ENCODE measurements at places on chromosomes 6 and 20. TPM values are rescaled to one million over a fixed set of nuclear protein-coding genes. Genes with fewer than 3 reads are reported as not detected.

The LSM2 gene
- total RNA-seq, result 64.3 TPM

DNA sequence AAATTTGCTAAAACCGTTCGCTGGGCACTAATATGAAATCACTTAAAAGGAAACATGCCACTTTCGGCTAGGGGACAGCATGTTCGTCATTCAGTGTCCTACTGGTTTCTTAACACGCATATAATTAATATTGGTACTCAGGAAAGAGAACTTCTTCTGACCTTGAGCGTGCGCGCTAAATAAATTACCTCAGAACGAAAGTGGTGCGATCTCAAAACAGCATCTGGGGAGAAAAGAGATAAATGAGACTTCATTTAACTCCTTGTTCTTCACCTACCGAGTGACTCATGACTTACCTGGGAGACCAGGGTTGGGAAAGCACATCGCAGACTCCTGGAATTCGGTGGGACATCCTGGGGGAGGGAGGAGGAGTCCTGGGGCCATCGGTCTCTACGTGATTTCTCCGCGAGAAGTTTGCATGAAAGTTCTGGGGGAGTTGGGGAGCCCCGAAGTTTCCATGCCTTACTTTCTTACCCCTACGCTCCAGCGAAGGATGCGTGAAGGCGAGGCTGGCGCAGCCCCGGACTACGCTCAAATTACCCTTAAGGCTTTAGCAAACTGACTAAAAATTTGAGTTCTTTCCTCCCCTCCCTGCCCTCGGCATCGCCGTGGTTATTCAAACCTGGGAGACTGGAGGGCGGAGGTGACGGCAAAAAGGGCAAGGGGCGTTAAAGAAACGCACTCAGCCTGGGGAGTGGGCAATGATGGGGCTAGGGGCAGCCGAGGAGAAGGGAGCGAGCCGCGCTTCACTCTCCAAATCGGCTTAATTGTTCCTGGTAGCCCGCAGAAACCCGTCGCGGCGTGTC lies 1.1 kb upstream of the BEND6 start:
- no peak for DNase-seq

DNA sequence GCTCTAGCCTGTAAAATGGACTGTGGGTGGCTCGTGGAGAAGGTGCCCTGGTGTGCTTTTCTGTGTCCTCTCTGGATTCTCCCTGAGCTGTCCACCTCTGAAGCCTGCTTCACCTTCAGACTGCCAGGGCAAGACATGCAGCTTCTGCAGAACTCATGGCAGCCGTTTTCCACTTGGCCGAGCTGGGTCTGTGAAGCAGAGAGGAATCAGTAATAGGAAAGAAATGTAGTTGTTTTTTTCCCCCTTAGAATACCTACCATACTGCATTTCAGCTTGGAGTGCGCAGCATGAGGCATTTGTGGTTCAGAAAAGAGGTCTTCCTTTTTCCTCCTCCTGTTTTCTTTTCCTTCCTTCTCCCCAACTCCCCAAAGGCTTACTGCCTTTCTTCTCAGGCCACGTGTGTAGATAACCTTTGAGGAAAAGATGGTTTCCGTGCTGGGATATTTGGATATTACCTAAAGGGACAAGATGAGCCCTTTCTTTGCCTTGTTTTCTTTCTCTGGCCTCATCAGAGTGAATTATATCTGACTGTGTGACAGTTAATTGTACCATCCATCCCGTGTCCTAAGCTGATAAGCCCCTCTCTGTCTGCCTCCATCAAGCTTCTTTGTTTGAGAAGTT lies 39.4 kb downstream of the RREB1 start:
- DNase-seq, result no peak

GRCh38 chr6:47098570-47098993 lies 56.5 kb upstream of the ADGRF1 start:
- no peak for DNase-seq

DNA sequence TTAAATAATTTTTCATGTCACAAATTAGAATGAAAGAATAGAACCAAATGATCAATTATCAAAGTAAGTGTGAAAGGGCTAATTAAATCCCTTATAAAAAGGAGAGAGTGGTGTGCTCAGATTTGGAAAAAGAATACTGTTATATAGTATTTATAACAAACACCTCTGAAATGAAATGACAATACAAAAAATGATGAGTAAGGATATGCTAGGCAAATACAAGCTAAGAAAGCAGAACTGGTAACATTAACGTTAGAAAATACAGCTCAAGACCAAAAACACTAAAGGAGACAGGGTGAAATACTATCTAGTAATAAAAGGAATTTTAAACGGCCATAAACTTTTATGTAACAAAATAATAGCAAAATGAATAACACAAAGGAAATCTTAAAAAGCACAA lies 324.2 kb upstream of the RUNX2 start:
- no peak for DNase-seq

The TREML2 gene
- not detected for total RNA-seq

- DNase-seq, result no peak
These were observed 21.5 kb upstream of the PBOV1 start for GRCh38 chr6:138239774-138240173.

The PTGIS gene
- not detected for total RNA-seq

The SIRPB1 gene
- total RNA-seq, result 0.20 TPM

The CD109 gene
- 36.3 TPM for total RNA-seq

Measured in NCI-H460 (cell line).